ENCODE measurements at places on chromosomes 12 and 14. TPM values are rescaled to one million over a fixed set of nuclear protein-coding genes. Genes with fewer than 3 reads are reported as not detected.

Gene CATSPERB
- total RNA-seq: 0.14 TPM

- no peak for DNase-seq
These were observed 4.8 kb downstream of the SLC38A1 start for GRCh38 chr12:46264057-46264456.

Gene POTEG
- total RNA-seq: not detected

- DNase-seq: peak; percentile 42
These were observed 115.8 kb downstream of the SLC25A47 start for GRCh38 chr14:100438678-100439592.

GRCh38 chr12:38934686-38935085, 29.3 kb upstream of the CPNE8 start:
- no peak for DNase-seq

- DNase-seq: no peak
These were observed 55.7 kb downstream of the SLC15A5 start for GRCh38 chr12:16221776-16222175.

DNA sequence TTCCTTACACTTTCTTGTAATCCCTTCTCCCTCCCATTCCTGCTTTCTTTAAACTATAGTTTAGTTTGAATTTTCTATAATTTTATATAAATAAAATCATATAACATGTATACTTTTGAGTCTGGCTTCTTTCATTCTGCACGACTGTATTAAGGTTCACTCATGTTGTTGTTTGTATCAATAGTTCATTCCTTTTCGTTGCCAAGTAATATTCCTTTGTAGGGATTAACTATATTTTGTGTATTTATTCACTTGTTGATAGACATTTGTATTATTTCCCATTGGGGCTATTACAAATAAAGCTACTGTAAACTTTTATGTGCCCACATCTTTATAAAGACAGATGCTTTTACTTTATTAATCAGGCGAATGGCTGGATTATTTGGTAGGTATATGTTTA, 39.4 kb upstream of the TBC1D15 start:
- DNase-seq: no peak

DNA sequence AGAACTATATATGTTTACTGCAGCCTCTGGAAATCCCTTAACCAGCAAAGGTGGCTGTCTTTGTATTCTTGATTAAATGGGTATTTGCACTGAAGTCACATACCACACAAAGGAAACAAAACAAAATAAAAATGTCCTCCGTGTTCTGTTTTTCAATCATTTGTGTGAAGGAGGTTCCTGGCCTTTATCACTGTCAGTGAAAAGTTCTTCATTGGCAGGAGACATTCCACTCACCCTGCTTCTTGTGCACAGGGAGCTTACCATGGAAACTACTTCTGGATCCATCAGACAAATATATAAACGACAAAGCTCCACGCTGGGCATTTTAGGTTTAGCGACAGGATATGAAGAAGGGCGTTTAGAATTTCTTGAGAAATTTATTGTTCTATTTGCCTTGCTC, 5.7 kb upstream of the NKX2-8 start:
- DNase-seq: no peak

DNA sequence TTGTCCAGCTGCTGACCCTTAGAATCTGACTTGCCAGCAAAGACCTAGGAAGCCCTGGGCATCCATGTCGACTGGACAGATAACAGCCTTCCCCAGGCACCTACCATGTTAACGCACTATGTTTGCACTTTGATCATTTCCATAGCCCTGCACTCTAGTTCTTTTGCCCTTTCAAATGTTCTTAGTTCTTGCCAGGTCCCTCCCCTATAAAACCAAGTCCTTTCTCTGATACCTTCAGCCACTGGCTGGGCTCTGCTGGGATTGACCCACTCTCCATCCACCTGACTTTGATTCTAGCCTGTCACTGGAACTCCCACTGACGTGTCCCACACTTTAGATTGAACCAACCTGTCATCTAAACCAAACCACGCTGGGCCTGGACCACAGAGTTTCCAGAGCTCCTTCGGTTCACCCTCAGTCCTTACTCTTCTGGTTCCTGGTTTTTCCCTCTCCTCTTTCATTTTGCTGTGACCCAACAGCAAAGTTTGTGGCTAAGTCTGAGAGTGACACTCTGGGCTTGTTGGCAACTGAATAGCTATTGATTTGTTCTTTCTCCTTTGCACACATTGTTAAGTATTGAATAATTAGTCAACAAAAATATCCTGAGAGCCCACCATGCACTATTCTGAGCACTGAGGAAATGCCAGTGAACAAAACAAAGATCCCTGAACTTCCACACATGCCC, 51.8 kb upstream of the STK38L start:
- no peak for DNase-seq

- no peak for DNase-seq
These were observed 17.3 kb downstream of the DHX37 start for GRCh38 chr12:124971603-124972002.

- DNase-seq: no peak
These were observed 44.2 kb upstream of the EMP1 start for GRCh38 chr12:13152281-13152680.

- DNase-seq: no peak
These were observed 58.5 kb upstream of the PRICKLE1 start for GRCh38 chr12:42648061-42648460.

Gene DHRS7
- total RNA-seq: 62.8 TPM

DNA sequence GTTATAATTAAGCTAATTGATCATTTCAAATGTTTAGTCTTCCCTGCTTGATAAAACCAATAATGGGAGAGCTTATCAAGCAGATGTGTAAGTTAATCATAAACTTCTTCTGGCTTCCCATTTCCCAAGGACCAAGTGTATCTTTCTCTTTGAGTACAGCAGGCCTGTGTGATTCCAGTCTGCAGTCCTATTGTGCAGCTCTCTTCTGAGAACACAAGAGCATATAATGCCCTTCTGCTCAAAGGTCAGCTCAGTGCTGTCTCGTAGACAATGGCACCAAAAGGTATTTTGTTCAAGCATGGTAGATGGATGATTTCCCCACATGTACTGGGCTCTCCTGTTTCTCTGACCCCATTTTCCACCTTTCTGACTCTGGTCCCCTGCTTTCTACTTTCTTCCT, 101.8 kb upstream of the DYRK2 start:
- DNase-seq: no peak

Gene IGF1
- 2.5 TPM for total RNA-seq

Gene SYNE2
- 143 TPM for total RNA-seq

DNA sequence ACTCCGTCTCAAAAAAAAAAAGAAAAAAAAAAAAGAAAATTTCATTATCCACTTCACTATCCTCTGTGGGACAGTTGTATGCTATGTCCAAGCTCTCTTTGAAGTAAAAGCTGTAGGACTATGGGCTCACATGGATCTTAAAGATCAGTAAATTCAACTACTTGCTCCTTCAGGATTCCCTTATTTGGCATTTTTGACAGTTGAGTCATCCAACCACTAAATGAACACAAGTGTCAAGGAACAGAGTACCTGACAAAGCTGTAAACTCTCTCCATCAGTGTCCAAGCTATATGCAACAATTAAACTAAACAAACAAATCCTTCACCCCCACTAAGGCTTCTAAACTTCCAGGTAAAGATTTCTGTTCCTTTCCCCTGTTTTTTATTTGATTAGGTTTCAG, 177.0 kb downstream of the CEP128 start:
- DNase-seq: no peak

- DNase-seq: no peak
These were observed 229.4 kb downstream of the CNTN1 start for GRCh38 chr12:40921563-40922163.
